ENCODE measurements at places on chromosomes 2 and 18. TPM values are rescaled to one million over a fixed set of nuclear protein-coding genes. Genes with fewer than 3 reads are reported as not detected.

GRCh38 chr2:64487256-64488049 is 33.5 kb downstream of the LGALSL start:
- DNase-seq, result no peak

DNA sequence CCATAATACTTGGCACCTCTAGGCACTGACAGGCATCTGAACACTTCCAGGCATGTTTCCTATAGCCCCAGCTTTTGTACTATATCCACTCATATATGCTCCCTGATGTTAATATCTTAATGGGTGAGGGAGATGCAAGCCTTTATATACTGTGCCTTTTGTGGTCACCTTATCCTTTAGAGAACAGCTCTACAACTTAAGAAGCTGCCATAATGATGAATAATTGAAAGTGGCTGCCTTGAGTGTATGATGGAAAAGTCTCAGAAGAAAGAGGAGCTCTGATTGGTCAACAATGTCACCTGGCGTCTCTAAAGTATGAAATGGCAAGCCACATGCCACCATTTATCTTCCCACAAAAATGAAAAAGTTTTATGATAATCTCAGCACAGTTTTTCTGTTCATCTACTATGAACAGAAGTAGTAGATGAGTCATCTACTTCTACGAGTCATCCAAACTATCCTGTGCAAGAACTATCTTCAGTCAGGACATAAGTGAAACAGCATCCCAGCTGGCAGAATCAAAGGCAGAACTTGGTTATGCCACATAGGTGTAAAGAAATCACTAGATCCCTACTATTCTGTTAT is 997.9 kb upstream of the CELF4 start:
- no peak for DNase-seq

GRCh38 chr18:31246460-31246859 is 71.5 kb upstream of the DSG1 start:
- no peak for DNase-seq

DNA sequence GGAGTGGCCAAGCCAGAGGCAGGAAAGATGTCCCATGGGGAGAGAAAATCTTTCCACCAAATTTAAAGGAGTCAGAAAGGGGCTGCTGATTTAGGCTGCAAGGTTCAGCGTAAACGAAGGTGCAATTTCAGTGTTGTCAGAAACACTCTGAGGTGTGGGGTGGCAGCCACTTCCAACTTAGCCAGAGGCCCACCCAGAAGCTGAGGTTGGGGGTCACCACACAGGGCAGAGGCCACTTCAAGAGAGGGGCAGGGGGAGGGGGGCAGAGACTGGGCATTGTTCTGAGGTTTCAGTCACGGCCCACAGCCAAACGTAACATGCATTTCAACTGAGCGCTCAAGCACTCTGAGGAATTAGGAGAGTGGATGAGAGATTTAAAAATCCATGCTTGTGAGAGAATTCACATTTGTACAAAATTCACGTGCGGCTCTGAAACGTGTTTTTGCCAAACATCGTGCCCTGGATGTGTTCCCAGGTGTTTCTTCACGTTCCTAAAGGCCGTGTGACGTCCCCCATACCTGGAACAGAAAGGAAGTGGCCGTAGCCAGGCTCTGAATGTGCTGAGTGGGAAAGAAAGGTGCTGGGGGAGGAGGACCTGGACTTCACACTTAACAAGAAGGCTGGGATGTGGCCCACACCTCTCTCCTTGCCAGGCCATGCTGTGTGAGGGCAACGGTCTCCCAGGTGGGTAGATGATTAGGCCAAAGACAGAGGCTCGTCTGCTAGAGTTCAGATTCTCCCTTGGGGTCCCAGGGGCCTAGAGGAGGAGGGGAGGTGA is 19.5 kb upstream of the BOK start:
- DNase-seq, result no peak

DNA sequence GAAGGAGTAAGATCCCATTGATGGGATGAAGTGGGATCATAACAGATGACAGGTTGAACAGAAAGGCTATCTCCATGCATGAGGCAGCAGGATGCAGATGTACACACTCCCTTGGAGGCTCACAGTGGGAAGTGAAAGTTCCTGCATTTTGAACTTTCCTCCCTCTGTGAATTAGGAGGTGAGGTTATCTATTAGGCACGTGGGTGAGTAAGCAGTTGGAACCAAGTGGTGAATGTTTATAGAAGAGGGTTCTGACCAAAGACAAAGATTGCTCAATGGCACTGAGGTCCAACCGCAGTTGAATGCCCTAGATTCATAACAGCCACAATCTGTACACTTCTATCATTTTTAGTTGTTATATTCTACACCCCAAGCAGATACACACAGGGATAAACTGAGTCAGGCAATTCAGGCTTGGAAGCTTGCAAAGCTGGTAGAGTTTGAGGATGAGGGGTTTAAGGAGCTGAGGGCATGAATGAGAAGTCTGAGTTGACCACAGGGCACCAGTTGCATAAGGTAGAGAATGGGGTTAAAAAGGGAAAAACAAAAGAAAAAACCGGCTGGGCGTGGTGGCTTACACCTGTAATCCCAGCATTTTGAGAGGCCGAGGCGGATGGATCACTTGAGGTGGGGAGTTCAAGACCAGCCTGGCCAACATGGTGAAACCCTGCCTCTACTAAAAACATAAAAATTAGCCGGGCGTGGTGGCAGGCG is 7.1 kb upstream of the KCMF1 start:
- DNase-seq, result peak; percentile 52

- DNase-seq, result no peak
These were observed 1.3 kb downstream of the MARCO start for GRCh38 chr2:118943286-118943685.

DNA sequence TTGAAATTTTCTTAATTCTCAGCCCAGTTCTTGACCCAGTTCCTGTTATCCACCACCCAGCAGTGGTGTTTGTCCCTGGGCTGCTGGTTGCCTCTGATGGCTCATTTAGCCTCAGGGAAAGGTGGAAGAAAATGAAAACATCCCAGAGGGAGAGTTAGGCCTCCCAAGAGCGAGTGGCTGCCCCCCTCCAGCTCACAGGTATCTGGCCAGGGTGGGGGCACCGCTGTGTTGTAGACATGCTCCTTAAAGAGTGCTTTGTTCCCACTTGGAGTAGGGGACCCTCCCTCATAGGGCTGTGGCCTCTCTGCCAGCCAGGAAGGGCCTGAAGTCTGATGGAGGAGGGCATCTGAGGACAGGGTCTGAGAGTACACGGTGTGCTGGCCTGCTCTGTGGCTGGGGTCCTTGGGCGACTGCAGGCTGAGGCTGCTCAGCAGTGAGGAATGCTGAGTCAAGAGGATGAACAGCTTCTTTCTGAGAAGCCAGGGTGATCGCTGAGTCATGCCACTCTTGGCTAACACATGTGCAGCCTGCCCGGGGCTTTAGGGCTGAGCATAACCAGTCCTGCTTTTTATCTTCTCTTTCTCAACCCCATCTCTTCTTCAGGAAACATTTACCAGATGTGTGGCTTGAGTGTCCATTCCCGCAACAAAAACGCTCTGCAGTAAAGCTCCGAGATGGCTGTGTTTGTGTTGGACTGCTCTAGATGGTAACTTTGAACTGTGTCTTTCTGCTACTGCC is 72.3 kb downstream of the IL1R2 start:
- DNase-seq, result peak; percentile 90

- no peak for DNase-seq
These were observed 190.7 kb downstream of the WDR7 start for GRCh38 chr18:56841836-56842235.

PROM2 gene
- 77.8 TPM for total RNA-seq

HOXD1 gene
- total RNA-seq, result not detected

FEV gene
- 0.07 TPM for total RNA-seq

LIPG gene
- total RNA-seq, result 9.1 TPM

TSPYL6 gene
- not detected for total RNA-seq

ITM2C gene
- 111 TPM for total RNA-seq

C2orf78 gene
- not detected for total RNA-seq
